Umbilical cord (tissue), 2 donors: ENCODE measurements at places on chromosomes 16 and 17. TPM values are rescaled to one million over a fixed set of nuclear protein-coding genes. Genes with fewer than 3 reads are reported as not detected.

TSPAN10 gene
- total RNA-seq: 0.96 TPM

ALOX15 gene
- not detected for total RNA-seq

CLDN9 gene
- total RNA-seq: not detected

C17orf100 gene
- total RNA-seq: 3.1 TPM

DNA sequence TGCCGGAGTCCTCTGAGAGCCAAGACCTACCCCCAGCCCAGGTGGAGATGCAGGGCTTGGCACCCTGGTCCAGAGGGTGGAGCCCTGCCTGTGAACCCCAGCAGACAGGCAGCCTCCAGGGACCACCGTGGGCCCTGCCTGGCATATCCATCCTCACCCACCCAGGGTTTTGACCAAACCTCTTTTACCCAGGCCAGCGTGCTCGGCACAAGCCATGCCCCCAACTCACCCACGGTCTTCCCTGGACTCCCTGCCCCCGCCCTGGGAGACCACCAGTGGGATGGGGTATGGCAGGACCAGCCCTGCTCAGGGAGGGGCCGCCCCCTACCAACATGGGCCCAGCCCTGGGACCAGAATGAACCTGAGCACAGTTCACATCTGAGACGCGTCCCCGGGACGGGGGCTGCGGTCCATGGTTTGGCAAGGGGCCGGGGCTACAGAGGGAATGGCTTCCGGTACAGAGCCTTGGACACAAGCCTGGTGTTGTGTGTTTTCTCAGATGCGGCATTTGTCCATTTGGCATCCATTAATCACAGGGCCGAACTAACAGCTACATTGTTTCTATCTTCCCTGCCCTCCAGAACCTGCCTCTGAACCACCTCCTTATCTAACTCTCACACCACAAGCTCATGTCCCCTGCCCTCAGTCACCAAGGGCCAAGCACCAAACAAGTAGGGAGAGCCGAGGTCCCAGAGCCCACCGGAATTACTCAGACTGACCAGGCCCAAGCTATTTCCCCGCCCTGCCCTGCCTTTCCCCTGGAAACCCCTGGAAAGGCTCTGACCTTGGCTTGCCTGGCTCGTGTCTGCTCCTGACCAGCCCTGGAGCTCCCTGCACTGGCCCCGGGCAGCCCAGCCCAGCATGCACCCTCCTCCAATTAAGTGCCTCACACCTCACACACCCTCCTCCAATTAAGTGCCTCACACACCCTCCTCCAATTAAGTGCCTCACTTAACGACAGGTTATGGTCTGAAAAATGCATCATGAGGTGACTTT is 14.1 kb downstream of the HS3ST6 start:
- no peak for DNase-seq

DNA sequence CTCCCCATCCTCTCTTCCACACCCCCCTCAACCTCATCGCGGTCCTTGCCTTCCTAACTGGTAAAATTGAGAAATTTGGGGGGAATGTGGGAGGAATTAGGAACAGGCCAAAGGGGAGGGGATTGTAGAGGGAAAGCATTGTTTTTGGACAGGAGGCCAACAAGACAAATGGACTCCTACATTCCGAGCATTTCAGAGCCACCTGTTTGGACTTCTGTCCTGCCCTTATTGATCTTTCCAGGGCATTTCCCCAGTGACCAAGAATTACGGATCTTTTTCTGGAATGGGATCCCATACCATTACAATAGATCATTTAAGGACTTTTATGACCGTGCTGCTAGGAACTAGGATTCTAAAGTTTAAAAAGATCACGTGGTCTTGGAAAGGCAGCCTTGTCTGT is 221.3 kb upstream of the ASIC2 start:
- no peak for DNase-seq

GRCh38 chr16:73912850-73913249 is 383.8 kb upstream of the PSMD7 start:
- DNase-seq: no peak

- no peak for DNase-seq
These were observed 168.9 kb downstream of the SHISA9 start for GRCh38 chr16:13070268-13070667.

DNA sequence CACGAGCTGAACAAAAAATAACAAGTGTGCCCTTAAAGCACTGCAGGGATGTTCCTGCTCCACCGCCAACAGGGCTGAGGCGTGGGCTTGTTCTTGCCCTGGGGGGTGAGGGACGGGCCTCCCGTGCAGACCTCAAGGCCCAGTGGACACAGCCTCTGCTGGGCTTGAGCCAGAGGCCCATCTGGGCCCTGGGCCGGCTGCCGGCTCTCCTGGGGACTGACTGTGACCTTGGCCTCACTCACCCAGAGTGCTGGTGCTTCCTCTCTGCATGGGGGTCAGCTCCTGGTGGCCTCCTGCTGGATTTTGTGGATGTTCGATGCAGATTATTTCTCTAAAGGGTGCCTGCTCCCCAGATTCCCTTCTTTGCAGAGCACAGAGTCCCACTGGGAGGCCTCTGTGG is 54.2 kb upstream of the CDR2 start:
- no peak for DNase-seq
